Upper lobe of right lung (tissue), 1 donor: ENCODE measurements at places on chromosomes 3 and 15.

DNA sequence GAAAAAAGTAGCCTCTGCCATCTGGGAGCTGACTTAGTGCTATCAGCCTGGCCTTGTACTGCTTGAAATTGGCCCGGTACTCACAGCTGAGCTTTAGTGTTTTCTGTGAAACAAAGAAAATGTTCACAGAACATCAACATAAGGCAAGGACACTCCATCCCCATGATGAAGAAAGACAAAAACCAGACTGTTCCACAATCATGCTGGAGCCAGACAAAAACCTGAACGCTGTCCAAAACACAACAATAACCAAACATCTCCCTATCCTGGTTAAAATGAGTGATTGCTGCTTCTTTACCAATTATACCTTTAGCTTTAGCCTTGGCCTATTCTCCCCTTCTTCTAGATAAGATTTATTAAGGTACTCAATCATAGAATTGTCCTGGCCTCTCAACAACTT, 153.9 kb downstream of the CPNE4 start:
- no peak for DNase-seq

- no peak for DNase-seq
These were observed 60.4 kb downstream of the CRYGS start for GRCh38 chr3:186483611-186484340.

GRCh38 chr15:27545494-27546255, 553.4 kb downstream of the OCA2 start:
- DNase-seq: no peak

- no peak for DNase-seq
These were observed 164.7 kb upstream of the NSMCE3 start for GRCh38 chr15:29434280-29434679.

GRCh38 chr3:179027326-179027900, 44.2 kb downstream of the ZMAT3 start:
- no peak for DNase-seq

DNA sequence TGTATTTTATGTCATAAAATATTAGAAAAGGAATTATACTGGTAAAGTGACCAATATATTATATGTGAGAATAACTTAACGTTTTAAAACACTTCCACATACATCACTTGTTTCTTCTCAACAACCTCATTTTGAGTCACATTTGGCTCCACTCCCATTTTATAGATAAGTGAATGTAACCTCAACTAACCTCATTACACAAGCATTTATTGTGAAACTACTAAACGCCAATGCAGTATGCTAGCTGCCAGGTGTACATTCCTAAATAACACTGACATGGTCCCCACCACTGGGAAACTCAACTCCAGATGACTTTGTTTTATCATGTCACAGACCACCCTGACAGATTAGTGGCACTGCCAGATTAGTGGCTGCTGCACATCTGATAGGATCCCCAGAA, 249.7 kb upstream of the CNTN4 start:
- no peak for DNase-seq

DNA sequence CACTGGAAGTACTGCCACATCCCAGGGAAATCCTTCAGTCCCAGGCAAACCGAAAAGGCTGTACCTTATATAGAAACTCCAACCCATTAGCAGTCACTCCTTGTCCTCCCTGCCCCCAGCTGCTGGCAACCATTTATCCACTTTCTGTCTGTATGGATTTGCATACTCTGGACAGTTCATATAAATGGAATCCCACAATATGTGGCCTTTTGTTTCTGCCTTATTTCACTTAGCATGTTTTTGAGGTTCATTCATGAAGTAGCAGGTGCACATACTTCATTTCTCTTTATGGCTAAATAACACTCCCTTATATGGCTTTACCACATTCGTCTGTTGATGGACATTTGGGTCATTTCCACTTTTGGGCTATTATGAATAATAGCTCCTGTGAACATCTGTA, 51.6 kb upstream of the CMTM8 start:
- DNase-seq: no peak

DNA sequence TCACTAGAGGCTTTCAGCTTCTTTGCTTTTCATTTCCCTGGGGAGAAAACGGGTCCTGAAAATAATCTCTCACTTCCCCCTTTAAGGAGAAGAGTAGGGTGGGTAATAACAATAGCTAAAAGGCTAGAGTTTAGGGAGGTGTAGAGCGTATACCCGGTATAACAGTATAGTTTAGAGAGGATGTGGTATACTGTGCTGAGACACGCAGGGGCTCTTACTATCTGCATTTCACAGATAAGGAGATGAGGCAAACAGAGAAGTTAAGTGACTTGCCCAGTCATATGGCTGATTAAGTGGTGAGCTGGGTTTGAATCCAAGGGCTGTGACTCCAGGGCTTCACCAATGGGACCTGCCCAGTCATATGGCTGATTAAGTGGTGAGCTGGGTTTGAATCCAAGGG, 15.0 kb upstream of the KCNMB3 start:
- DNase-seq: no peak

- no peak for DNase-seq
These were observed 61.3 kb downstream of the UACA start for GRCh38 chr15:70701891-70702568.

- no peak for DNase-seq
These were observed 46.9 kb upstream of the FGD5 start for GRCh38 chr3:14771593-14772497.

DNA sequence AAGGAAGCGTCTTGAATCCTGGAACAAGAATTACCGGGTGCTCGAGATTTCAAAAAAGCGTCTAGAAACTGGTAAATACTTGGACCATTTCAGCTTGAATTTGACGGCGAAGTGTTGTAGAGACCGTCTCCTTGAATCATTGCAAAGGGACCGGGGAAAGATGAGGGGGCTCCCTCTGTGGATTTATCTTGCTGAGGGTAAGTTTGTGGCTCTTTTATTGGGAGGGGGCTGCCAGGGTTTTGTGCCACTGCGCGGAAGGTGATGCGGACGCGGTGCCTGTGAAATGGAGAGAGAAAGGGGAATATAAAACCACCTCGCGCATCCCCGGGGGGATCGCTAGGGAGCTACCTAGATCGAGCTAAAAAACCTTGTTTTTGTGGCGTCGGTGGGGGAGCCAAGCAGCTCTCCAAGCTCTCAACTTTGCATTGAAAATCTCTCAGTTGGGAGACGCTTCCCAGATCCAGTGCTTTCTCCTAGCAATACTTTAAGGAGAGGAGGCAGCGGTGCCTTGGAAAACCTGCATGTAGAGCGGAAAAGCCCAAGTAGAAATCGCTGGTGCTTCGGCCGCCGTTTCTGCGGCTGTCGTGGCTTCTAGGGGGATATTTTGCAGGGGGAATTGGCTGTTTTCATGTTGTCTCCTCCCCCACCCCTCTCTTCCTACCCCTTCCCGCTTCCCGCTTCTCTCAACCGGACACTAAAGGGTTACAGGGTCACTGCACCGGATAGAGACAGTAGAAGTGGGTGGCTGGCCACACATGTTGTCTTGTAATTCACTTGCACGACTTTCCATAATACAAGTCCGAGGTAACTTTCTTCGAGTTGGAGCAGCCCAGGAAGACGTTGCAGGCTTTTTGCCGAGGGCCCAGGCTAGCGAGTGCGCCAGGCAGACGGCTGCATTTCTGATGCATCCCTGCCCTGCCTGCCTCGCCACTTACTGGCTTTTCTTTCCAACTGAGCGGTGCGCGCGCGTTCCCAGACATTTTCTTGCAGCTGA, 187.6 kb downstream of the NLGN1 start:
- peak; percentile 64 for DNase-seq

- DNase-seq: no peak
These were observed 1.1 kb upstream of the DNAH1 start for GRCh38 chr3:52315006-52315405.

DNA sequence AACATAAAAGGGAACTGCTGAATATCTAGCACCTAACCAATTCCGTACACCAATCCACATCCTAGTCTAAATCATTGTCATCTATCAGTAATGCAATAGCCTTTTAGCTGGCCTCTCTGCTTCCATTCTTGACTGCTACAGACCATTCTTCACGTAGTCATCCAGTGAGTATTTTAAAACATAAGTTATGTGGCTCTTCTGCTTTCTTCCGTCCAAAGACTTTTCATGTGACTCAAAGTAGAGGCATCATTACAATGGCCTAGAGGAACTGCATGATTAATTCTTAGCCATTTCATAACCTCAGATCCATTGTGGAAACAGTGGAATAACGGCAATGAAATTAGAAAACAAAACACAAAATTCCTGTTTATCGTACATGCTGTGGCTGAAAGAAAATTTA, 88.9 kb upstream of the CBLB start:
- DNase-seq: no peak

DNA sequence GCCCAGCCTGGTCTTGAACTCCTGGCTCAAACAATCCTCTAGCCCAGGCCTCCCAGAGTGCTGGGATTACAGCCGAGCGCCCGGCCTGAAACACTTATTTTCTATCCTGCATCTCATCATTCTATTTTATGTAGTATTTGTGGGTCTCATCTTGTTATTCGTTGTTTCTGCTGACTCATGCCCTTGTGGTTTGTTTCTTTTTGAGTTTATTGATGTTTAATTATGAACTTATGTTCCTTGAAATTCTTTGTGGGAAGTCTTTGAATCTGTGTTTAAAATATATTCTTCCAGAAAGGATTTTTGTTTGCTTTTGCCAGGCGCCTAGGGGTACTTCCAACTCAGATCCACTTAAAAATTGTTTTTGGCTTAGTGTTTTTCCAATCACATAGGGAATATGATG, 78.3 kb upstream of the C15orf39 start:
- DNase-seq: no peak

GRCh38 chr15:71005895-71006294, 109.4 kb upstream of the THSD4 start:
- no peak for DNase-seq

DNA sequence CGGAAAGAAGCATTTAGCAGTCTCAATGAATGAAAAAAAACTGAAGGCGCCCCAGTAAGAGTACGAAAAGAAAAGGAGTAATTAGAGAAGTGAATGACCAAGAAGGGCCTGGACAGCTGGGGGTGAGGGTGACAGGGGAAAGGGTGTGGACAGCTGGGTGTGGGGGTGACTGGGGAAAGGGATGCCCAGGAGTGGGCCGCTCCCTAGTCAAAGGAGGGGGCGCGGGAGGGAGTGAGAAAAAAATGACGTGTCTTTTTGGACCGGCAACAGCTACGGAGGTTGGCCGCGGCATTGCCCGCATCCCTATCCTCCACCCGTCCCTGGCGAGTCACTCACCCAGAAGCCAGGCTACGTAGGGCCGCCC, 274 bp upstream of the ZCWPW2 start:
- no peak for DNase-seq

- no peak for DNase-seq
These were observed 6.3 kb upstream of the PKM start for GRCh38 chr15:72237029-72237852.

GRCh38 chr3:3666664-3667063, 132.6 kb upstream of the LRRN1 start:
- no peak for DNase-seq

- no peak for DNase-seq
These were observed 190.6 kb downstream of the SHQ1 start for GRCh38 chr3:72657666-72658065.

DNA sequence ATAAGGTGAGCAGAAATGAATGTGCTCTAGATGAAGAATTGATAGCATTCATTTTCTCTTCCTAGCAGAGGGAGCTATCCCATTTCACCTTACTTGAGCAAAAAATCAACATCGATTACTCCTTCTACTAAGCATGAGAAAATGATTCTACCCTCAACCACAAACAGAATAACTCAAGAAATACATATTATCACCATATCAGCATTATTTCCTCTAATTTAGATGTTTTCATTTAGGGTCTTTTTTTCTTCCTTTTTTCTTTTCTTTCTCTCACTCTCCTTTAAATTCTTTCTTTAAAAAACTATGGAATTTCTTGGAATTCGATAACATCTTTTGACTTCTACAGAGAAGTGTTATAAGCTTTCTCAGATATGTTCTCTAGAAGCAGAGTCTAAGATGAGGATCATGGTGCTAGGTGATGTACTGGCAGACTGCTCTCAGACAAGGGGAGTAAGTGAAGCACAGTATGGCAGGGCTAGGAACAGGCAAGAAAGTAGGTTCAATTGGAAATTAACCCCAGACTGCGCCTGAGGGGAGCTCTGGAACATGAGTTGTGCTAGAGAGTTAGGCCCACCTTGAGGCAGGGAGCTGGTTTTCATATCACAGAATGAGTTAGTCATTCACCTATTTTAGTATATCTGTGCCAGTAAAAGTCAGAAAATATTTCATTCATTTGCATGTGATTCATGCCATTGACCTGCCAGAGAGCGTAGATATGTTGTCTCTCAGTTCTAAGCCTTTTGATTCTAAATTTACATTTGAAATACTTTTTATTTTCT, 279.2 kb upstream of the KCNH8 start:
- DNase-seq: no peak

DNA sequence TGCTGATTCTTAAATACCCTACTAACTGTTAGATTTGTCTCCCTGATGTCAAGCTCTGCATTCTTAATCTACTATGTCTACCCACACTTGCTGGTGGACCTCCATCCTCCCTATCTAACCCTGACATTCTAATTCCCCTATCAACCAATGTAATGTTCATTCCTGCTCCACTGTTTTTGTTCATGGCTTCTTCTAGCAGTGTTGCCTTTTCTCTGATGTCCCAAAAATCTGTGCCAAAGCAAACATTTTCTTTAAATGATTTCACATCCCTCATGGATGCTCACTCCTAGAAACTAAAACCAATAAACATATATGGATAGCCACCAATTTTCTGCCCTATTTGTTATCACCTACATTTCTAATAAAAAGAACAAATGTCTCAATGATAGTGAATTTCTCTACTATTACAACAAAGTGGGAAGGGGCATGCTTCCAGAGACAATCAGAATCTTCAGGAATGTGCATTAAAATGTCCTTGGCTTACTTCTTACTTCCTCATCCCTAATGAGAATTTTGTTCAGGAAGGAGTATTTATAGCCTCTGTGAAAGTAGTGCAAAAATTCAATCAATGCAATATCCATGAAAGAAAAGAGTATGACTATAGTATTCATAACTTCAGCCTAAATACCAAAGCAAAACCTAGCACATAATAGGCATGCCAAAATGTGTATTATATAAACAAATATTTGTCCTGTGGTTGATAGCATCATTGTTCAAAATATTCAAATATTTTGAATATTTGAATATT, 273.3 kb downstream of the ZNF385D start:
- no peak for DNase-seq

- no peak for DNase-seq
These were observed 8.3 kb downstream of the MAPKBP1 start for GRCh38 chr15:41782371-41783282.

GRCh38 chr3:54476891-54477290, 354.5 kb downstream of the CACNA2D3 start:
- DNase-seq: no peak

- no peak for DNase-seq
These were observed 277.5 kb upstream of the P2RY1 start for GRCh38 chr3:152557302-152557999.

DNA sequence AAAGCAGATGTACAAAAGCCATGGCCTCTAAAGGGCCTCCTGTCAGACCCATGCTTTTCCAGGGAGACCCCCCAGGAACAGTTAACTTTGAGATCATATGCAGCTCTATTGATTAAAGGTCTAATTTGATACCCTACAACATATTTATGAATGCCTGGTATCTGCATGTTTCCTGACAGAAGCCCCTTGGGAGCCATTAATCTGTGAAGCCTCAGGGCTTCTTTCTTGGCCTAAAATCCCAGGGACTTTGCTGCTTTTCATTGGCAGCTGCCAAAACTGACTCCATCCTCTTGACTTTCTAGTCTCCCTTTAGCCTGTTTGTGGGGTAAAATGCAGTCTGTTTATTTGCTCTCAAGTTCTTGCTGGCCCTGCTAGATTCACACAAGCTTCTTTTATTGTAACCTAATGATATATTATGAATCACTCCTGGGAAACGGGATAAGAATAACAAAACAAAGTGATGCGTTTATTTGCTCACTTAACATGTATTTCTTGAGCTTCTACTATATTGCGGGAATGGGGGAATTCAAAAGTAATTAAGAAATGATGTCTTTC, 257.0 kb downstream of the LSAMP start:
- DNase-seq: no peak
